ENCODE measurements at places on chromosomes 1 and 21.
A peak's percentile ranks its signal among the peaks of the same experiment; 100 is the strongest.

- DNase-seq, result no peak
Measured at GRCh38 chr1:87197156-87197555, 131.5 kb upstream of the LMO4 start.

- no peak for DNase-seq
Measured at GRCh38 chr1:25989440-25990234, 8.2 kb downstream of the PAFAH2 start.

GRCh38 chr1:151282883-151283725 is 1.0 kb downstream of the ZNF687 start:
- DNase-seq, result peak; percentile 40

GRCh38 chr1:70072231-70072751 is 133.1 kb downstream of the LRRC40 start:
- no peak for DNase-seq

- no peak for DNase-seq
Measured at GRCh38 chr1:212600071-212600915, 8.3 kb upstream of the ATF3 start.

GRCh38 chr1:87132284-87132870 is 196.3 kb upstream of the LMO4 start:
- peak; percentile 25 for DNase-seq

- DNase-seq, result no peak
Measured at GRCh38 chr1:56825436-56825835, 6.2 kb upstream of the FYB2 start.

- DNase-seq, result no peak
Measured at GRCh38 chr1:5408401-5408800, 583.8 kb downstream of the NPHP4 start.

DNA sequence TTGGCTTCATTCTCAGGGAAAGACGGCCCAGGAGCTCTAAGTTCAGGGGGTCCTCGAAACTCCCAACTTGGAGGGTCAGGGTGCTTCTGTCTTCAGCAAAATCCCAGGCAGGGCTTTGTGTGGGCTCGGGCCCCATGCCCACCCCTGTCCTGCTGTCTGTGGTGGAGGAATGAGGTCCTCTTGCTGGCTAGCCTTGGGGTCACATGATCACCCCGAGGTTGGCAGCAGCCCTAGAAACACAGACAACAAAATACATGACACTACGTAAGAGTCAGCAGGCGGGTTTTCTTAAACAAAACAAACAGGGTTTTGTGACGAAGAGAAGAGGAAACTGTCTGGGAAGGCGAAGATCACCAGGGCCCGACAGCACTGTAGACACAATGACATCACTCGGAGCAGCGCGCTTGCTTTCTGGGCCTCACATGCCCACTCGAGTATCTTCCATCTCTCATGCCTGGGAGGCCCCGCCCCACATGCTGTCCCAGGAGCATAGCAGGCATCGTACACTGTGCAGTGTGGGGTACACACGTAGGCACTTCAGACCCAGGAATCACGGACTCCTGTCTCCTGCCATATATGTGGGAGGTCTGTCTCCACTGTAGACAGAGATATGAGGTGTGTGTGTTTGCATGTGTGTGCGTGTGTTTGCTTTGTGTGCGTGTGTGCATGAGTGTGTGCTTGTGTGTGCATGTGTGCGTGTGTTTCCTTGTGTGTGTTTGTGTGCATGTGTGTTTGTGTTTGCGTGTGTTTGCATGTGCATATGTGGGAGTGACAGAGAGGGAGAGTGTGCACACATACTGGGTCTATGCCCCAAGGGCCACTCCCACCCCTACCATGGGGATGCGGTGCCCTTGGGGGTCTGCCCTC is 94.7 kb downstream of the SIK1 start:
- no peak for DNase-seq

- no peak for DNase-seq
Measured at GRCh38 chr1:11061652-11062365, 2.0 kb upstream of the SRM start.

DNA sequence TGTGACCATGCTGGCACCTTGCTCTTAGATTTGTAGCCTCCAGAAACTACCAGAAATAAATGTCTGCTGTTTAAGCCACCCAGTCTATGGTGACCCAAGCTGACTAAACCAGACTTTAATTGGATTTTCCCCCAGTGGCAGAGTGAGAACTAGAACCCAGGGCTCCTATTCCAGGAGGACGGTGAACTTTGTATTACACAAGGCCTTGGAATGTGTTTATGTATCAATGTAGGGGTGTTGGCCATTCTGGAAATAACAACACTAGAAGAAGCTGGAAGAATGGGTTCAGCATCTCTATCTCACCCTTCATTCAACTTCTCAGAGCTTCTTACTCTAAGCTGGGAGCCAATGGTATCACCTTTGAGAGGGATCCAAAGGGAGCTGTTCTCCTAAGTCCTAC is 37.0 kb downstream of the ARHGEF11 start:
- DNase-seq, result no peak

GRCh38 chr1:55781944-55782482 is 566.8 kb upstream of the USP24 start:
- no peak for DNase-seq

GRCh38 chr21:31733551-31734149 is 1.7 kb upstream of the SCAF4 start:
- DNase-seq, result no peak

GRCh38 chr1:95364546-95364945 is 130.5 kb downstream of the RWDD3 start:
- no peak for DNase-seq

DNA sequence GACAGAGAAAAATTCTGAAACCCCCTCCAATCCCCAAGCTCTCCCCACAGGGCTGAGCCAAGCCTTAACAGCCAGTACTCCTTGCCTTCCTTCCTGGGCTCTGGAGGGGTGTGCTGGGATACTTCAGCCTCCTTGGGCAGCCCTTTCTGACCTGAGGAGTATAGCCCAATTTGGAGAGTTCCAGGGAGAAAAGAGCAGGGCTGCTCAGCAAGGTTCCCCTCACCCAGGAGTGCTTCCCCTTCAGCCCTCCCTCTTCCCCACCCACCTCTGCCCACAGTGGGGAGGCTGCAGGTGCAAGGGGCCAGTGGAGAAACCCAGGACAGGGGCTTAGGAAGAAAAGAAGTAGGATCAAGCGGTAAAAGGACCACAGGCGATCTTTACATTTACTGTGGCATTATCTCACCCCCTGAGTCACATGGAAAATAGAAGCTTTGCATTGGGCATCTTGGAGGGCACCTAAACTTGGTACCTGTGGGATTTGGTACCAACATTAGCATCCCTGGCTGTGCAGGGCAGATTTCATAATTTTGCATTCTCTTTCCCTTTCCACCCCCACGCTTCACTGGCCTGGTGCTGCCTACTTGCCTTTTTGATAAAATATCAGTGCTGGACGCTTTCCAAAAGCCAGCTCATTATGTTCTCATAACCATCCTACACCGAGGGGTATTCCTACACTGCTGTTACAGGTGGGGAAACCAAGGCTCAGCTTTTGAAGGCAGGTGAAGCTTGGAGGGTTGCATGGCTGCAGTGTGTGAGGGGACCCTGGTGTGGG is 2.8 kb upstream of the ADORA1 start:
- no peak for DNase-seq

- DNase-seq, result no peak
Measured at GRCh38 chr21:34956416-34957316, 92.4 kb downstream of the RUNX1 start.

DNA sequence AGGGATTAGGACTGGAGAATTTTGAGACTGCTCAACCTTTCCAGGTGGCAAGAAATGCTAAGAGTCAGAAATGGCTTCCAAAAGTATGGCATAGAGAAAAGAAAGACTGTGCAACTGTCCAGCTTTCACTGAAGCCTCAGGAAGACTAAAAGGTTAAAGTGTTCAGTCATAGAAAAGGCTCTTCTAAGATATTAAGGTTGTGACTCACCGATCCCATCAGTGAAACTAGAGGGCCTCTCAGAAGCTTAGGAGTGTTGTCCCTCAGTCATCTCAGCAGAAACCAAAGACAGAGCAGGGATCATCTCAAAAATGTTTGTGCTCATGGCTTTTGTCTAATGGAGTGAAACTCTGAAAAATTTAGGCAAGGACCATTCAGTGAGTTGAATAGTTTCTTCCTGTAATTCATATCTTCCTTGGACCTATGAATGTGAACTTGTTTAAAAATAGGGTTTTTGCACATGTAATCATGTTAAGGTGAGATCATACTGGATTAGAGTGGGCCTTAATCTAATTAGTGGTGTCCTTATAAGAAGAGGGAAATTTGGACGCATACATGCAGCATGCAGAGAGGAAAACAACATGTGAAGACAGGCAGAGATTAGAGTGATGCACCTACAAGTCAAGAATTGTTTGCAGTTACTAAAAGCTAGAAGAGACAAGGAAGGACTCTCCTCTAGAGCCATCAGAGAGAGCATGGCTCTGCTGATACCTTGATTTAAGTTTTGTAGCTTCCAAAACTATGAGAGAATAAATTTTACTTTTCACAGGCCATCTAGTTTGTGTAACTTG is 71.3 kb downstream of the RPE65 start:
- DNase-seq, result no peak

DNA sequence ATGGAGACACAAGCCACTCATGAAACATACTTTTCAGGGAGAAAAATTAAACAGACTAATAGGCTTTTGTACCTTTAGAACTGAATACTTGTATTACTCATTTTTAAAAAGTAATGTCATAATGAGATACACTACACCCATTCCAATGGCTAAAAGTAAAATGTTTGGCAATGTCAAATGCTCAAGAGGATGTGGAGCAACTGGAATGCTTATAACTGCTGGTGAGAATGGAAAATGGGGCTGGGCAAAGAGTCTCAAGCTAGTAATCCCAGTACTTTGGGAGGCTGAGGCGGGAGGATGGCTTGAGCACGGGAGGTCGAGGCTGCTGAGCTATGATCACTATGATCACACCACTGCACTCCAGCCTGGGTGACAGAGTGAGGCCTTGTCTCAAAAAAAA is 86.3 kb downstream of the NKAIN1 start:
- no peak for DNase-seq

- DNase-seq, result no peak
Measured at GRCh38 chr1:191643060-191643459, 515.2 kb upstream of the RGS18 start.

DNA sequence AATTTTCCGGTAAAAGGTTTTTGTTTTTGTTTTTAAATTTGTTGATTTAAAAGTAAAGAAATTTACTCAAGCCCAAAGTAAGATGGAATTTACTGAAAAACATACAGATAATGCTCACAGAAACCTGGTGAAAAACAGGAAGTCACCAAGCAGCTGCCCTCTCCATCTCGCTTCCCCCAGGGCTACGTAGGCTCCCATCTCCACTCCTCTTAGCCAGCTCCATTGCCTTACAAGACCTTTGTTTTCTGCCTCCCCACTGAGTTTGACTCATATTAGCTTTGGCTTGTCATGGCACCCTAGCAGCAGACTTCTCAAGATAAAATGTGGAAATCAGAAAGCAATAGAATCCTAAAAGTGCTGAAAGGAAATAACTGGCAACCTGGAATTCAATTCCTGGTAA is 57.9 kb downstream of the PHTF1 start:
- no peak for DNase-seq

GRCh38 chr1:200527670-200528069 is 92.9 kb downstream of the KIF14 start:
- DNase-seq, result no peak

DNA sequence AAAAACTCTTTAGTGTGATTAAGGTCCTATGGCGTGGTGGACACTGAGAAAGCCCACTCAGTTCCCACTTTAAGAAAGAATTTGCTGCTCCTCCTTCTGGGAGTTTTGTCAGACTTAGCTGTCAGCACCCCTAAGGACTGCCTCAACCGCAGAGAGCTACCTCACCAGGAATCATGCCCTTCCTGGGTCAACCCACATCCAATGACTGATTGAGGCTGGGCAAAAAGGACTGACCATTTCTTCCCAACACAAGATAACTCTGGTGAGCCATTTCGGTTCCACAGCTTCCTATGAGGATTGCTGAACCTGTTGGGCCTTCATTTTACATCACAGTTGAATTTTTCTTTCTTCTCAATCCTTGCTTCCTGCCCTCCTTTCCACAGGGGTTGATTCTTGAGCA is 197.9 kb downstream of the NCAM2 start:
- DNase-seq, result no peak

- no peak for DNase-seq
Measured at GRCh38 chr1:241926141-241926540, 31.4 kb upstream of the BECN2 start.

- no peak for DNase-seq
Measured at GRCh38 chr1:237884237-237884636, 6.5 kb downstream of the ZP4 start.

- DNase-seq, result no peak
Measured at GRCh38 chr1:2303016-2303775, 75.1 kb downstream of the SKI start.

GRCh38 chr1:37797750-37798345 is 4.2 kb downstream of the MANEAL start:
- no peak for DNase-seq

DNA sequence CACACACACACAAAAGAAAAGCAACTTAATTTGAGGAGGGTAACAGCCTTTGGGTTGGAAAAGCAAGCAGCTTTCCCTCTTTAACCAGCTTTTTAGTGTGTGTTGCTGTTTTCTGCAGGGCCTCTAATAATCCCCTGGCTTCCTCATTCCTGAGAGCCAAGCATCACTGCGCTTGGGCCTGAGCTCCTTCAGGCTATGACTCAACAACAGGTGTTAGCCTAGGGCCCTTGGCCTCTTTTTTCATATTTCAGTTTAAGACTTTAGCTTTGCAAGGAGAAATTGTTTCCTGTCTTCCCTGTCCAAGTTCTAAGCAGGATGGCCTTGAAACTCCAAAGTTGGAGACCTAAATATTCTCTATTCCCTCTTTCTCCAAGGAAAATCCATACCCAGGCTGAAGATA is 26.2 kb upstream of the SNX27 start:
- no peak for DNase-seq

DNA sequence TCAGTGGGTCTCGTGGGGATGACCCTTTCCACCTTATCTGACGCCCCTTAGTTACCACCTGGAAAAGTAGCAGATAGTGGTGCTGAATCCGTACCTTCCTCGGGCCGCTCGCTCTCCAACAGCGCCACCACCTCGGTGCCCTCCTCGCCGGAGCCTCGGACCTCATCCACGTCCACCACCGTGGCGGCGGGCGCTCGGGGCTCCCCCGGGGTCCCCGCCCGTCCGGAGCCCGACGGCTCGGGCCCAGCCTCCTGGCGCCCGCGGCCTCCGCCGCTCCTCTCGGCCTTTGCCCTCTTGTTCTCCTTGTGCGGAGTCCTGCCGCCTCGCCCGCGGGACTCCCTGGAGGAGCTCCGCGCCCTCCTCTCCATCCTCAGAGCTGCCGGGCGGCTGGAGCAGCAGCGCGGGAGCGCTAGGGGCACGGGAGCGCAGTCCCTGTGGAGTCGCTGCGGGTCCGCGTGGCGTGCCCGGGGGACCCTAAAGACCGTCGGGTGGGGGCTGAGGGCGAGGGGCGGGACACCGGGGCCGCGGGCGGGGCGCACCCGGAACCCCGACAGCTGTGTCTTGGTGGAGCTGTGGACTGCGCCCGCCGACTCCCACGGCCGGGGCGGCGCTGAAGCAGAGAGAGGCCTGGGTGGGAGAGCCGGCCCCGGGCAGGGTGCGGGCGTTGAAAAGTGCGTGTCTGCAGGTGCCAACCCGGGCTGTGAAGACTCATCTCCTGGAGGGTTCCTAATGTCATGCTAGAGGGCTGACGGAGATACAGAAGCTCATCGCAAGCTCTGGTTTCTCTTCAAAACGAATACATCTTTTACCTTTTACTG is at the start of gene NPHS2:
Gene NPHS2, minus strand, starts transcription at position 452 of the 818 bp plus-strand sequence. Its CDS starts 84 bp downstream, at position 368.
- DNase-seq, result peak; percentile 60
